ENCODE measurements at places on chromosomes 1 and 21. TPM values are rescaled to one million over a fixed set of nuclear protein-coding genes. Genes with fewer than 3 reads are reported as not detected.
A peak's percentile ranks its signal among the peaks of the same experiment; 100 is the strongest.

The HSD11B1 gene
- not detected for total RNA-seq

The KRTAP21-2 gene
- total RNA-seq, result not detected

The LCE3D gene
- not detected for total RNA-seq

The HMGN2 gene
- 326 TPM for total RNA-seq

DNA sequence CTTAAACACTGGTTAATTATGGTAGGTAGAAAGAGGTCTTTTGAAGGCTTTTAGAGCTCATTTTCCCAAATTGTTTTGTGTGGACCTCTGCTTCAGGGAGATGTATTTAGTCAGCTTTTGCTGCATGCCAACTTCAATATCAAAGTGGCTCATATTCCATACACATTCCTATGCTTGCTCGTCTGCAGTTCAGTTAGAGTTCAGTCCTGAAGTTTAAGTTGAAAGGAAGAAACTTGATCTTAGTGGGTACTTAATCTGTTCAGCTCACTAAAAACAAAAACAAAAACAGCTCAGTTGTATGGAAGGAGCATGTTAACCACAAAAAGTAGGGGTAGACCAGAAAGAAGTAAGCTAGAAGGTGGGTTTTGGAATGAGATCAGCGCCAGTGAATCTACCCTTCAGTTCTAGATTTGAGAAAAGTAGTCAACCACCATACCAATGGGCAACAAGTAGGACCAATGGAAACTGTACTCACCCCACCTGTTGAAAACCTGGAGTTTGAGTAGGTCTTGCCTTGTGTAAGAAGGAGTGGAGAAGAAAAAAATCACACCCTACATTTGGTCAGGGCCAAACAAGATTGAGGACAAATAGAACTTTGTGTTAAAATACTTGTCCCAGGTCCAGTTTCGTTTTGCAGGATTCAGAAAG, 58.0 kb downstream of the LEPR start:
- H3K4me1 ChIP-seq, result no peaks in the 10 kb centered on the region
- H3K4me3 ChIP-seq, result no peak overlapping the region
- H3K27ac ChIP-seq, result no peak overlapping the region

DNA sequence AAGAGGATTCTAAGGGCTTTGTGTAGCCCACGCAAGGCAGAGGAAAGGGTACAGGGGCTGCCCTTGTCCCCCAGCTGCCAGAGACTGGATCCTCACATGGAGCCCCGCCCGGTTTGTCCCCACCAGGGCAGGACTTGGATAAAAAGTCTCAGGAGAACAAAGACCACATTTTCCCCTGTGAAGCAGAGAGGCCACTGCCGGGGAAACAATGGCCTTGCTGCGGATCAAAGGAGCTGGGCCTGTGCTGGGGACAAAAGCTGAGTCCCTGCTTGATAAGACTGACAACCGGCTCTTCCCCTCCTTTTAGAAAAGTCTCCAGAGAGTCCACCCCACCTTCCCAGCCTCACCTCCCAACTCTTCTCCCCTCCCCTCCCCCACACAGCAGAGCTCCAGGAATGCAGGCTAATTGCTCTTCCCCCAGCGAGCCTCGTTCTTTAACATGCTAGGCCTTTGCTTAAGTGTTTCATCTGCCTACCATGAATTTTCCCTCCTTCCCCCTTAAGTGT, 142.4 kb downstream of the PLPP3 start:
- no peaks in the 10 kb centered on the region for H3K27me3 ChIP-seq
- H3K4me1 ChIP-seq, result peaks cover 8% of the 10 kb centered on the region
- DNase-seq, result no peak
- no peak overlapping the region for H3K4me3 ChIP-seq

DNA sequence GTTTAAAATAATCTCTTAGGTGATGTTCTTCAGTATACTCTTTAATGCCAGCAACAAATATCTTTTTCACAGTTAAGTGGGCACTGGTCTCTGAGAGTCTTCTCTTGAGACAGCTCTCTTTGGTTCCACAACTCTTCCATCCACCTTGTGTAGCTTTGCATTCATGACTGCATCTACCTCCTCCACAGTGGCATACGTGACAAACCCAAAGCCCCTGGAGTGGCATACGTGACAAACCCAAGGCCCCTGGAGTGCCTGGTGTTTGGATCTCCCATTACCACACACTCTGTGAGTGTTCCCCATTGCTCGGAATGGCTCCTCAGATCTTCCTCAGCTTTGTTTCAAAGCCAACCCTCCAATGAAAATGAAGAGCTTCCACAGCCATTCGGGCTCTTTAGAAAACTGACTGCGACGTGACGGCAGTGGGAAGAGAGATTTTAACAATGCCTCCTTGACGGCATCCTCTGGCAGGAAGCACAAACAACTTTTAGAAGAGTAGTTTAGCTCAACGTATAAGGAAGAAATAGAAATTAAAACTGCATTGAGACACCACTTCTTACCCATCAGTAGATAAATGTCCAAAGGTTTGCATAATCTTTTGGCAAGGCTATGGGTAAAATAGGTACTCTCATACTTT, 45.8 kb downstream of the SLC30A7 start:
- no peak for DNase-seq
- peak overlapping the region; percentile 8 for H3K27ac ChIP-seq
- peaks cover 11% of the 10 kb centered on the region for H3K36me3 ChIP-seq

GRCh38 chr21:41634211-41634694, 126.3 kb upstream of the TMPRSS2 start:
- no peaks in the 10 kb centered on the region for H3K4me1 ChIP-seq
- no peak for DNase-seq
- H3K36me3 ChIP-seq, result no peaks in the 10 kb centered on the region
- no peaks in the 10 kb centered on the region for H3K27me3 ChIP-seq

GRCh38 chr21:26888256-26888655, 43.0 kb upstream of the ADAMTS1 start:
- no peak overlapping the region for H3K4me3 ChIP-seq
- no peak overlapping the region for H3K27ac ChIP-seq
- no peaks in the 10 kb centered on the region for H3K4me1 ChIP-seq
- no peaks in the 10 kb centered on the region for H3K36me3 ChIP-seq

GRCh38 chr1:203631946-203632345, 5.3 kb downstream of the ATP2B4 start:
- no peak overlapping the region for H3K4me3 ChIP-seq
- DNase-seq, result no peak
- no peaks in the 10 kb centered on the region for H3K27me3 ChIP-seq
- H3K27ac ChIP-seq, result no peak overlapping the region
- peaks cover 33% of the 10 kb centered on the region for H3K4me1 ChIP-seq
- peaks cover 29% of the 10 kb centered on the region for H3K36me3 ChIP-seq

All from natural killer cell (primary cell).